Ammon's horn (tissue), 1 donor: ENCODE measurements at places on chromosomes 11 and 22.

- DNase-seq, result no peak
Measured at GRCh38 chr11:119237515-119237914, 31.4 kb downstream of the CBL start.

GRCh38 chr11:1113405-1114201 lies 38.9 kb downstream of the MUC2 start:
- no peak for DNase-seq

DNA sequence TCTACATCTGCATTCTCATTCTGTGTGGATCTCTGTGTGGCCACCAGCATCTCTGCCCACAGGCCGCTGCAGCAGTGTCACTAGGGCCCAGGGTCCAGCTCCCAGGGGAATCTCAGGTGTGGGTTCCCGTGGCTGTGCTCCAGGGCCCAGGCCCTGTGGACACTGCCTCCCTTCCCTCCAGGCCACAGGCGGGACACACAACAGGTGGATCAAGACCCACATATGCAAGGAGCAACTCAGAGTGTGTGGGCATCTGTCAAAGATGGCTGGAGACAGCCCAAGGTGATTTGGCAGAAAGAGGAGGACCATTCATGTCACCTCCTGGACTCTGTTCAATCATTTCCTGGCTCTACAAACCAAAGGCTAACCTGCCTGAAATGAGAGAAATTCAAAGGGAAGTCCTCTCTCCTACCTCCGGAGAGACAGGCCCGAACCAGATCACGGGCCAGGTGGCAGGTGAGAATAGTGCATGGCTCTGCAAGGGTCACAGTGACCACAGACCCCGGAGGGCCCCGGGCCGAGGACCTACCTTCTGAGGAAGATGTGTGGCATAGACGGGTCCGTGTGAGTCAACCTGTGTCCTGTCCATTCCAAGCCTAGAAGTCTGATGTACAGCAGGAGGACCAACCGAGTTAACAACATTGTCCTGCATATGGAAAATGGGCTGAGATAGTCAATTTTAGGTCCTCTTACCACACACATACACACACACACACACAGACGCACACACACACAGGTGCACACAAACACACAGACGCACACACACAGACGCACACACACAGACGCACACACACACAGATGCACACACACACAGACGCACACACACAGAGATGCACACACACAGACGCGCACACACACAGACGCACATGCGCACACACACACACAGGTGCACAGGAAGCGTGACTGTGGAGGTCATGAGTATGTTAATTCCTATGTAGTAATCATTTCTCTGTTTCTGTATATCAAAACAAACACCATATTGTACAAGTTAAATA lies 1068.5 kb downstream of the BRD1 start:
- DNase-seq, result no peak

DNA sequence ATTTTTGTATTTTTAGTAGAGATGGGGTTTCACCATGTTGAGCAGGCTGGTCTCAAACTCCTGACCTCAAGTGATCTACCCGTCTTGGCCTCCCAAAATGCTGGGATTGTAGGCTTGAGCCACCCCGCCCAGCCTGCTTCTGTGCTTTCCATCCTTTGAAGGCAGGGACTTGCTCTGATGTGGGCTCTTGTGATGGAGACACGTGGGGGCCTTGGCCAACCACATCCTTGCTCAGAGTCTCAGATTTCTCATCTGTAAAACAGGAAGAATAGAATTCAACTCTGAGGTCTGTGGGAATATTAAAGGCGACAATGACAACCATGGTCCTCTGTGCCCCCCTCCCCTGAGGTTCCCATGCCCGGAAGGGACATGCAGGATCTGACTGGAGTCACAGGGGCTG lies 3.8 kb upstream of the GGA1 start:
- DNase-seq, result no peak

DNA sequence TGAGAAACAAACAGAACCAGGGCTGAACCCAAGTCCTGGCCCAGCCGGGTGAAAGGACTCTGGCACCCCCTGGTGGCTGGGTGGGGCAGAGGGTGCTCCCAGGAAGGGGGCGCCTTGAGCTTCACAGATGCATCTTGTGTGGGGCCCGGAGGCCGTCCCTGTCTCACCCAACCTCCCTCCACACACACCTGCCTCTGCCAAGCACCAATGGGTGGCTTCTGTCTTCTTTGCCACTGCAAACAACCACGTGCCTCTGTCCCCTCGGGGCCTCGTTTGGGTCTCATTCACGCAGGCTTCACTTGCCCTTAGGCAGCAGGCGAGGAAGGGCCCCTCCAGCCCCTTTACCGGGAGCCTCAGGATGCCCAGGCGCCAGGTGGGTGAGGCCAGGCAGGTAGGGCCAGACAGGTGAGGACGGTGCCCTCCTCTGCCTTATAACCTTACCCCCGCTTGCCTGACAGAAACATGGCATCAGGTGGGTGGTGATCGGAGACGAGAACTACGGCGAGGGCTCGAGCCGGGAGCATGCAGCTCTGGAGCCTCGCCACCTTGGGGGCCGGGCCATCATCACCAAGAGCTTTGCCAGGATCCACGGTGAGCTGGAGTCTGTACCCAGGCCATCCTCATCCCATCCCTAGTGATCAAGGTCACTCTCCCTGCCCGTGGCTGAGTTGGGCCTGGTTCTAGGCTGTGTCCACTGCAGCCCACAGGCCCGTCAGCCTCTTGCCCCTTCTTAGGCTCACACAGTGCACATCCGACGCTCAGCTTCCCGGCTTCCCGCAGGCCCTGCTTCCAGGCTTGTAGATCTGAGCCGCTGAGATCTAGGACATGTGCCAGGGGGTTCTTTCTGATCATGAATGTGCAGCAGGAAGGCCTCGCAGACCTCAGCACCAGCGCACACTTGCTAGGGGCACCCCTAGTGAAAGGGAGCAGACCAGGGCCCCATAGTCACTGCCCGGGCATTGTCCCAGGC lies 17.2 kb downstream of the POLR3H start:
- no peak for DNase-seq

DNA sequence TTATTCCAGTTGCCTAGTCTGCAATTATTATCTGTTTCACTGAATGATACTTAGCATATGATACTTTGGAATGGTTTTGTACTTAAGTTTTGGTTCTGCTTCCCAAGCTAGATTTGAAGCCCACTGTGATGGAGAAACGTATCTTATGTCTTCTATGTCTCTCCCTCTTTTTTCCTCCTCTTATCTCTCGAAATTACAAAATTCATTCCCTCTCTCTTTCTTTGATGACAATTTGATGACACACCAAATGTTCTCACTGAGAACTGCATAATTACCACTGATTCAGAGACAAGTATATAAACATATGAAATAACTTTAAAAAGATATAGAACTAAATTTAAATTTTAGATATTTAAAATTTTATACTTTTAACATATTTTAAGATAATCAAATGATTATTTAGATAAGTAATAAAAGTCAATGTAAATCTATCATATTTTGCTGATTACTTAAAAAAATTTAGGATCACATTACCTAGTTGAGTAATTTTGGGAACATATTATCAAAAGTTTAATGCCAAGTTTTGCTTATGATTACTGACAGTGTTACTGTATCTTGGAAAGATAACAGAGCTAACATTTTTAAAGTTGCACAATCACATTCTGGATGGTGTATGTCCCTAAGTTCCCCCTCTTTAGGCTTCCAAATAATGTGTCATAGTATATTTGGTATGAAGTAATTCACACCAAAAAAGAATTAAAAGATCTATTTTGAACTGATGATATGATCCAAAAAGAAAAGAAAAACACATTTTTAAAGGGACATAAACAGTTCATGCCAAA lies 255.3 kb downstream of the SBF2 start:
- no peak for DNase-seq

DNA sequence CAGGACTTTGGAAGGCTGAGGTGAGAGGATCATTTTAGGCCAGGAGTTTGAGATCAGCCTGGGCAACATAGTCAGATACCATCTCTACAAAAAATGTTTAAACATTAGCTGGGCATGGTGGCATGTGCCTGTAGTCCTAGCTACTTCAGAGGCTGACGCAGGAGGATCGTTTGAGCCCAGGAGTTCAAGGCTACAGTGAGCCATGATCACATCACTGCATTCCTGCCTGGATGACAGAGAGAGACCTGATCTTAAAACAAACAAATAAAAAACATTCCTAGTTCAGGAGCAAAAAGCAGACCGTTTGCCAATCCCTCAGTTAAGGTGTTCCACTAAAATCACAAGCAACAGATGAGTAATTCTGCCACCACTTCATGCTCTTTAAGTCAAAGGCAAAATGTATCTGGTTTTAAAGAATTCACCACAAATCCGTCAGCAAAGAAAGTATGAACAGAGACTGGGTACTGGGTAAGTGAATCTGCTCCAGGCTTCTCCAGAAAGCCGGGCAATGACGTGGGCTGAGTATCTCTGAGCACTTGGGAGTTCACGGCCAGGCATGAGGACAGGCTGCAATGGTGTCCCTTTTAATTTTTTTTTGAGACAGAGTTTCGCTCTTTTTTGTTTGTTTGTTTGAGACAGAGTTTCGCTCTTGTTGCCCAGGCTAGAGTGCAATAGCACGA lies 19.5 kb downstream of the CLTCL1 start:
- no peak for DNase-seq

DNA sequence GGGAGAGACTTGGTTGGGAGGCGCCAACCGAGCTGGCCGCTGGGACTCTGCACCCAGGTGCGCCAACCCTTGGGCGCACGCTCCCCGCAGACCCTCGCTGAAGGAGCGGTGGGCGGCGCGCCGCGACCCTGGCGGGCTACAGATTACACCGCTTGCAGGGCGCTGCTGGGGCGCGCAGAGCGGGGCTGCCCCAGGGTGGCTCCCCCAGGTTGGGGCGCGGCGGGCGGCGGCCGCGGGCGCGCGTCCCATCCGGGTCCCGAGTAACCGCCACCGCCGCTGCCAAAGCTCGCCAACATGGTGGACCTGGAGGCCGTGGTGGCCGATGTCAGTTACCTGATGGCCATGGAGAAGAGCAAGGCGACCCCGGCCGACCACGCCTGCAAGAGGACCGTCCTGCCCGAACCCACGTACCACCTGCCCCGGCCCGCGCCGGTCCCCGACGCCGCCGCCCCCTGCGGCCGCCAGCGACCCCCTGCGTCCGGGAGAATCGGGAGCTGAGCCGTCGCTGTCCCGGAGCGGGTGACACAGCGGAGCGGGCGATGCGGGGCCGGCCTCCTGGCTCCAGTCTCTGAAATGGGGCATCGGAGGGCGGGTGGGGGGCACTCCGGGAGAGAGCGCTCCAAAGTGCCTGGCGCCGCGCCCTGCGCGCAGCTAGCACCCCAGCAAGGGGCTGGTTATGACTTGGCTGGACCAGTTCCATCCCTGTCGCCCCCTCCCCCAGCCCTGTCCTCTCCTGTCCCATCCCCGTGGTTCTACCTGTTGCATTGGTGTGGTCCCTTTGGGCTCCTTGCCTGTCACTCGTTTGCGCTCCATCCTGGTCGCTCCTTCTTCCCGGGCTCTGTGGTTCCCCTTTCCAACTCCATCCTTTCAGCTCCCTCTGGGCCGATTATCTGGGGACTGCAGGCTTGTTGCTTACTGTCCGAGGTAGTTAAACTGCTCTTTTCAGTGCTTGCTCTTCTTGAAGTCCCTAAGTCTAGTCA lies 143.3 kb upstream of the GRK3 start:
- DNase-seq, result no peak

- DNase-seq, result no peak
Measured at GRCh38 chr11:57867966-57868365, 106.4 kb downstream of the CTNND1 start.

- DNase-seq, result no peak
Measured at GRCh38 chr11:1889224-1889930, 2.3 kb downstream of the PRR33 start.

DNA sequence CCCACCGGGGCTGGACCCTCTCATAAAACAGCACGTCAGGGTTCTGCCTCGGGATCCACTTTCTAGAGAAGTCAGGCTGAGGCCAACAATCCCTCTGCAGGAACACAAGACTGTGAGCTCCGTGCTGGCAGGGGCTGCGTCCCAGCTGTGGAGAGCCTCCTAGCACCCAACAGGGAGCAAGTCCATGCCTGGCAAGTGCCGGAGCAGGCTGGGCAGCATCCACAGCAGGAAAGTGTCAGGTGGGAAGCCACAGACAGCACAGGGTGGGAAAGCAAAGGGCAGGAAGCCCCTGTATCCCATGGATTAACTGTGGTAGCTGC lies 682.3 kb downstream of the TBC1D22A start:
- DNase-seq, result no peak

DNA sequence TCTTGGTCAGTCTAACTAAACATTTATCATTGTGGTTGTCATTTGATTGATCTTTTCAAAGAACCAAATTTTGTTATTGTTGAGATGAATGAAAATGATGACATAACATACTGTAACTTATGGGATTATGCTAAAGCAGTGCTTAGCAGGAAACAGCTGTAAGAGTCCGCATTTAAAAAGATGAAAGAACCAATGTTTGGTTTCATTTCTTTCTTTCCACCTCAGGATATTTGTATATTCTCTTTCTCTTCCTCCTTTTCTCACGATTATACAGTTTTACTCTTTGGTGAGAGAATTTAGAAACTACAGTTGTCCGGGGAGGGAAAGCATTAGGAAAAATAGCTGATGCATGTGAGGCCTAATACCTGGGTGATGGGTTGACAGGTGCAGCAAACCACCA lies 23.1 kb downstream of the PIH1D2 start:
- DNase-seq, result no peak

GRCh38 chr11:70333261-70333660 lies 62.8 kb downstream of the PPFIA1 start:
- peak; percentile 63 for DNase-seq

DNA sequence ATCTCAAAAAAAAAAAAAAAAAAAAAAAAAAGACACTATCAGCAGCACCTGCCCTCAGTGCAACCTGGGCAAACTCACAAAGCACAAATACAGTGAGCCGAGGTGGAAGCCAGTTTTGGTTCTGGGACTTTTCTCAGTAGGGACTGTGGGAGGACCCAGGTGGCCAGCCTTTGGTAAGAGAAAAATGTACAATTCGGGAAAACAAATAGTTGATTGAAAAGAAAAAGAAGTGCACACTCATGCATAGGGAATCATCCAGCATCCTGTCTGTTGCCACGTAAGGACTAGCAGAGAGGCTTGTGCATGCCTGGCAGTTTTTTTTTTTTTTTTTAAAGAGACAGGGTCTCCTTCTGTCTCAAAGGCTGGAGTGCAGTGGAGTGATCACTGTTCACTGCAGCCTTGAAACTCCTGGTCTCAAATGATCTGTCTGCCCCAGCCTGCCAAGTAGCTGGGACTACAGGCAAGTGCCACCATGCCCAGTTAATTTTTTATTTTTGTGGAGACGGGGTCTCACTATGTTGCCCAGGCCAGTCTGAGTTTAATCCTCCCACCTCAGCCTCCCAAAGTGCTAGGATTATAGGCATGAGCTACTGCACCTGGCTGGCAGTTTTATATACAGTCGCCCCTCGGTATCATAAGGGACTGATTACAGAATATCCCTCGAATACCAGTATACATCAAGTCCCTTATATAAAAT lies 36.7 kb downstream of the TPST2 start:
- DNase-seq, result no peak

GRCh38 chr11:26719998-26720397 lies 1.9 kb downstream of the SLC5A12 start:
- no peak for DNase-seq

DNA sequence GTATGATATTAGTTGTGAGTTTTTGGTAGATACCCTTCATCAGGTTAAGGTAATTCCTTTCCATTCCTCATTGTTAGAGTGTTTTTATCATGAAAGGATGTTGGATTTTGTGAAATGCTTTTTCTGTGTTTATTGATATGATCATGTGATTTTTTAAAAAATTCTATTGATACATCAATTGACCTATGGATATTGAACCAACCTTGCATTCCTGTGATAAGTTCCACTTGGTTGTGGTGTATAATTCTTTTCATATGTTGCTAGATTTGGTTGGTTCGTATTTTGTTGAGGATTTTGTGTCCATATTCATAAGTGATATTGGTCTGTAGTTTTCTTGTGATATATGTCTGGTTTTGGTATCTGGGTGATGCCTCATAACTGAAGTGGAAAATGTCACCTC lies 6.7 kb downstream of the ANKRD13D start:
- no peak for DNase-seq
